NCI-H1694 treated with DMSO at 0.1 percent for 48 hours (cell line): ENCODE measurements at places on chromosomes 4 and X.
A peak's percentile ranks its signal among the peaks of the same experiment; 100 is the strongest.

DNA sequence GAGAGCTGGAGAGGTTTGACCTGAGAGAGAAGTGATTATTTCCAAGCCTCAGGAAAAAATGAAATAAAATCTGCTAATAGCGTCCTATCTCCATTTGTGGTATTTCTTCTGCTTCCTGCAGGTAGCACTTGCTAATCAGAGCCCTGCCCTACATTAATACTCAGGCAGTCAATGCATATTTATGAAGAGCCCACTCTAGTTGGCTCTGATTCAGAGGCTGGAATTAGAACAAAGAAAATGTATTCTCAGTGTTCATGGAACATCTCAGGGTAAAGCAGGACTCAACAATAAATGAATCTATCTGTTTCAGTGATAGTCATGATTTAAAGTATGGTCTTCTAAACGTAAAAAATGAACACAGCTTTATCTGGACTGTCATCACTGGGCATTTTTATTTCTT, 1.4 kb upstream of the ATP8A1 start:
- no peak for DNase-seq

- DNase-seq = no peak
Observed at GRCh38 chr4:94349193-94349592, 6.6 kb upstream of the HPGDS start.

DNA sequence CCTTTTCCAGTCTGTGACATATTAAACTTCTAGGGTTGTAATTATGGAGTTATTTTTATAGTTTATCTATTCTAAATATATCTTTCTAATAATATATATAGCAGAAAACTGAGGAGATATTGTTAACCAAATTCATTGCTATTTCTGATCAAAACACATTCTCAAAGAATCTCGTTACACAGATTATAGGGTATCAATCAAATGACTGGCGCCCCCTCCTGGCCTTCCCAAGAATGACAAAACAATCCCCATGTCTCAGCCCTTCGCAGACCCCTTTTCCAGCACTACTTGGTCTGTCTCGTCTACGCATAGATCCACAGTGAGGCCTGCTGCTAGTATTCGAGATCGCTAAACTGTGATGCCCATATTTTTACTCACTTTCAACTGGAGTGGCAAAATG, 209.3 kb downstream of the GPC3 start:
- DNase-seq = no peak

GRCh38 chrX:125132274-125132673, 187.4 kb upstream of the TEX13C start:
- DNase-seq = peak; percentile 27

DNA sequence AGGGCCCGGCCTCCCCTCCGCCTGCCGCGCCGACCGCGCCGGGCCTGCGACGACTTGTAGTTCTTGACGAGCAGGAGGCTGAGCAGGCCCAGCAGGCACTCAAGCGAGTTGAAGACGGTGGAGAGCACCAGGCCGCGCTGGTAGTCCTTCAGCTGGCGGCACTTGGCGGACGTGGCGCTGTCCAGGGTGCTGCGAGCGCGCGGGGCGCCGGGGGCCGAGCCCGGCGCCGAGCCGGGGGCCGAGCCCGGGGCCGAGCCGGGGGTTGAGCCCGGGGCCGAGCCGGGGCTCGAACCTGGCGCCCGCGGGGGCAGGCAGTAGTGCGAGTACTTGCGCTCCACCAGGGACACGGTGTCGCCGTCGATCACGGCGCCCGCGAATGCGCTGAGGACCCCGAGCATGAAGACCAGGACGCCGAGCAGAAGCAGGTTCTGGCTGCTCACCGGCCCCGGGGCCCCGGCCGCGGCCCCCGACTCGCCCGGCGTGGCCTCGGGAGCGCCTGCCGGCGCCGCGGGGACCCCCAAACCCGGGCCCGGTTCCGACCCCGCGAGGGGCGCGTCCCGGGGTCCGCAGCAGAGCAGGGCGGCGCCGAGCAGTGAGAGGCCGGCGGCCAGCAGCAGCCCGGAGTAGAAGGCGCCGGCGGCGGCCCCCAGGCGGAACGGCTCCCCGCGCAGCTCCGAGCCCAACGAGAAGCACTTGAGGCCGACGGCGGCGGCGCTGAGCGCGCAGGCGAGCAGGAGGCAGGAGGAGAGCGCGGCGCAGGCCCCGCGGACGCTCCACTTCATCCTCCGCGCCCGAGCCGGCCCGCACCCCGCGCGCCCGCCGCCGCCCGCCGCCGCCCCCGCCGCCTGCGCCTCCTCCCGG, 584 bp downstream of the TMEM271 start:
- DNase-seq = peak; percentile 5
